ENCODE measurements at places on chromosomes 1 and 21.
A peak's percentile ranks its signal among the peaks of the same experiment; 100 is the strongest.

DNA sequence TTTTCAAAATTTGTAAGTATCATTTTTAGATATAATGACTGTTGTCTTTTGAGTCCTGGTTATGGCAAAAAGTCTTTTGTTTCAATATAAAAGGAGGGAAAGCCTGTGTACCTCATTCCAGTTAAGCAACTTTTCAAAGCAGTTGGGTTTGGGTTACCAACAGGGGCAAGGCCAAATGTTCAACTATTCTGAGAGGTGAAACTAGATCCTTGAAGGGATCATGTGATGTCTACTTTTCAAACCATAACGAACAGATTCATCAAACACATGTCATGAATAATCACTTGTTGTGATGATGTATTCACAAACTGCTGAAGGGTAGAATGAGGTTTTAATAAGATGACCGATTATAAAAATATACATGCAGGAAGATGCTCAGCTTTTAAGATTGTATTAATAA lies 171.3 kb downstream of the HHAT start:
- DNase-seq, result no peak

GRCh38 chr1:77781683-77782082 lies 2.2 kb downstream of the MIGA1 start:
- DNase-seq, result no peak

GRCh38 chr21:45226540-45227326 lies 61.0 kb downstream of the POFUT2 start:
- no peak for DNase-seq

DNA sequence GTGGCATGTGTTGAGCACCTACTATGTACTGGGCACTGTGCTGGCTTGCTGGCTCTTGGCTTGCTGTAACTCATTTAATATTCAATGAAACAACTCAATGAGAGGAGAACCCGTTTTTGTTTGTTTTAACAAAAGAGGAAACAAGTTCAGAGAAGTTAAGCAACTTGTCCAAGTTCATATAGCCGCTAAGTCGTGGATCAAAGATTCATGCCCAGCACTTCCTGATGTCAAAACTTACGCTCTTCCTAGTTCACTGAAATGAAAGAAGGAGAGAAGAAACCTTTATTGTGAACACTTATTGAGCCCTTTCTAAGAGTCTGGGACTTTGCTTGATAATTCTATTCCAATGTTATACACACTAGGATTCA lies 475.9 kb downstream of the PTPRU start:
- no peak for DNase-seq

DNA sequence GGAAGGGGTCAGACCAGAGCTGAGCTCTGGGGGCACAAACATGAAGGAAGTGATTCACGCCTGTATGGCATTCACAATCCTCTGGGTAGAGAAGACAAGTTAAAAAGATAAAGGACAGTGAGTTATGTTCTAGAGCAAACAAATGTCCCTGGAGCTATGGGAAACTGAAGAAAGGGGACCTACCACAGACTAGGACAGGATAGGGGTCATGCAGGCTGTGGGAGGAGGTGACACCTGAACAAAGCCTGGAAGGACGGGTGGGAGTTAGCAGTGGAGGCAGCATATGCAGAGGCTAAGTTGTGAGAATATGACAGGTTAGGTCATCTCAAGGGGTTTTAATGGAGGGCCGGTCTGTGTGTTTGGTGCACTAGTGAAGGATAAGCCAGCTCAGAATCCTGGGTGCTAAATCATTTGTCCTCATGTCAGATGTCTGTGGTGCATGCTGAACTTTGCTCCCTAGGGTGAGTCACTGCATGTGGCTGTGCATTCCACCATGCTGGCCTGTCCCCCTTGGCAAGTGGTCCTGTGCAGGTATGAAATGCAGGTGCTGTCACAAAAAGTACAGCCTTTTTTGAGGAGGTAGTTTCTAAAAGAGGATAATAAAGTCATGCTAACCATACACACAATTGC lies 28.5 kb downstream of the TNN start:
- DNase-seq, result no peak

- DNase-seq, result peak; percentile 25
Measured at GRCh38 chr1:156627313-156627880, 8.2 kb downstream of the HAPLN2 start.

DNA sequence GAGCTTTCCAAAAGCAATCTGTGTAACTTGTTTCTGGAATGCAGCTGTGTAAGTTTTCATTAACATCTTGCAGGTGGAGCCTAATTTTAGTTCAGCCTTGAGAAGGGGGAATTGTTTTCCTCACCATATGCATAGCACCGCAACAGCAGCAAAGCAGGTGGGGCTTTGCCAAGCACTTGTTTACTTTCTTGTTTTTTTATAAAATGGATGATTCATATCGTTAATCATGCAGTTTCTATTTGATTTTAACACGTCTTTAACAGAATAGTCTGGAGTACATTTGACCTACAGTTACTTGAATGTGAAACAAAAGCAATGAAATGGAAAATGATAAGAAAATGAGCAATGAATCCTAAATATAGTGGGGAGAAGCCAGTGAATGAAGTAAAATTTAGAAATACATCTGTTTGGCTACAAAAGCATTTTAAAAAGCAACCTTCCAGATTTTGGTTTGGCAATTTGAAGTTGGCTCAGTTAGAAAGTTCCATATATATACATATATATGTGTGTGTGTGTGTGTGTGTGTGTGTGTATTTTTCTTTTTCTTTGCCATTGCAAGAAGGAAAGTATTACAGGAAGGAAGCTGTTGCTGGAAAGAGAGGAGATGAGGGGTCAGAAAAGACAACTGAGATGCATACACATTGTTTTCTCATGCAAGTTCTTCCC lies 119.0 kb upstream of the ADGRL2 start:
- no peak for DNase-seq

DNA sequence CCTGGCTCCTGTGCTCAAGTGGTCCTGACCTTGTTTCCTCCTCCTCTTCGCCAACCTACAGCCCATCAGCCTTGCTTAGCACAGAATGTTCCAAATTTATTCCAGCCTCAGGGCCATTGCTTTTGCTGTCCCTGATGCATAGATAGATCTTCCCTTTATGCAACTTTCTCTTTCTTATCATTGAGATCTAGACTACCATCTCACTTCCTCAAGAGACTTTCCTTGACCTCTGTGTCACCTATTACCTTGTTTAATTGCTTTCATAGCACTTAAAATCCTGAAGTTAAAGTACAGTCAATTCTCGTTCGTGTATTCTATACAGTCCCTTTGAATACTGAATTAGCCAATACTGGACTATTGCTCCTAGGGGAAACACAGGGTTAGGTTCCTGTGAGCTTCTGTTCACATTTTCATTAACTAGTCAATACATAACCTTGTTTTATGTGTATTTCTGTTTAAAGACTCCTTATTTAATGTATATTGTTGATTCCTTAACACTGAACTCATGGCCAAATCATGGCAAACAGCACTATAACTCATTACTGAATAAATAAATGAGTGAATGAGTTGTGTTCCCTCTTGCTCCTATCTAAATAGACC lies 26.2 kb upstream of the MCOLN3 start:
- DNase-seq, result no peak

- DNase-seq, result no peak
Measured at GRCh38 chr1:159999204-159999603, 32.6 kb downstream of the PIGM start.

DNA sequence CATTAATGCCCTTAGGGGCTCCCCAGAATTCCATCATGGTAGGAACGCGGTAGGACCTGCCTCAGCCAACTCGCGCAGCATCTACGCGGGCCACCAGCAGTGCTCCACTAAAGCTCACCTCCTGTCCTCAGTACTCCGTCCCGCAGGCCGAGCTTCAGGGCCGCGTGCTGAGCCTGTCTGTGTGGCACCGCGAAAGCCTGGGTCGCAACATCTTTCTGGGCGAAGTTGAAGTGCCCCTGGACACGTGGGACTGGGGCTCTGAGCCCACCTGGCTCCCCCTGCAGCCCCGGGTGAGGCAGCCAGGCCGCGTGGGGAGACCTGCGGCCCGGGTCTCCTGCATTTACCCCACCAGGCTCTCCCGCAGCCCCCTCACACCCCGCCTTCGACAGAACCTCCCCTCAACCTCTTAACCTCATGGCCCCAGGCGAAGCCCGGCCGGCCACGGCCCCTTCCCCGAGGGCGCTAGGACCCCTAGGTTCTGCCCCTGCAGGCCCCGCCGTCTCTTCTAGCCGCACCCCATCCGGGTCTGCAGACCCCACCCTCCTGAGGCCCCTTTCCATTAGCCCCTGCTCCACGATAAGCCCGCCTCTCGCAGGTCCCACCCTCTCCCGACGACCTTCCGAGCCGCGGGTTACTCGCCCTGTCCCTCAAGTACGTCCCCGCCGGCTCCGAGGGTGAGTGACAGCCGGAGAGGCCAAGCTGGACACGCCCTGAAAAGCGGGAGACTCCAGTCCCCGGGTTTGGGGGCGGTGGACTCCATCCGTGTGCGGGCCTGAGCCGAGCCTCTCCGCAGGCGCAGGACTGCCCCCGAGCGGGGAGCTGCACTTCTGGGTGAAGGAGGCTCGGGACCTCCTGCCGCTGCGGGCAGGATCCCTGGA lies 9.1 kb downstream of the SYTL1 start:
- DNase-seq, result peak; percentile 51

GRCh38 chr1:233664804-233665574 lies 51.1 kb downstream of the KCNK1 start:
- DNase-seq, result no peak

DNA sequence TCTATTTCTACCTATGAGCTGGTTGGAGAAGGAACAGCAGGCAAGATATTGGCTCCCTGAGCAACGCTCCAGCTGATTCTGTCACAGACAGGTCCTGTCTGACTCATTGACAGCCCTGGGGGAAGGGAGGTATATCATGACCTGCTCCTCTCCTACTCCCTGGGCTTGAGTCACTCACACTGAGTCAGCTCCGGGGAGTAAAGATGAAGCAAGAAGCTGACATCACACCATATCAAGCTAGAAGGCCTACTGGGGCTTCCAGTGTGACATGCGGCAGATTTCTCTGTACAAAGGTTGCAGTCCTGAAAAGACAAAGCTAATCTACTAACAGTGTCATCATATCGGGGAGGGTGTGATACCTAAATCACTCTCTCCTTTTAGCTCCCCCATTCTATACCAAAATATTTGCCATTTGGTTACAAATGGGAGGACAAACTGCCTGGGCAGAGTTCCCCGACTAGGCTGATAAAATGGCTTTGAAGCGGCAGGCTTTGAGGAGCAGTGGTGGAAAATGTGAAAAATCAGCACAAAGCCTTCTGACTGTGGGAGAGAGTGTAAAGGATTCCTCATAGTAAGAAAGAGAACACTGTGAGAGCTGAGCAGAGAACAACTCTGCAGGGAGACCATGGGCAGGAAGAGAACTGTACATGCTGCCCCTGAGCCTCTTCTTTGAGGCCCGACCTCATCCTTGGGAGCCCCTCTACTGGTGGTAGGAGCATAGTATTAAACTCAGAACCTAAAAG lies 15.5 kb downstream of the PI4KB start:
- DNase-seq, result no peak

DNA sequence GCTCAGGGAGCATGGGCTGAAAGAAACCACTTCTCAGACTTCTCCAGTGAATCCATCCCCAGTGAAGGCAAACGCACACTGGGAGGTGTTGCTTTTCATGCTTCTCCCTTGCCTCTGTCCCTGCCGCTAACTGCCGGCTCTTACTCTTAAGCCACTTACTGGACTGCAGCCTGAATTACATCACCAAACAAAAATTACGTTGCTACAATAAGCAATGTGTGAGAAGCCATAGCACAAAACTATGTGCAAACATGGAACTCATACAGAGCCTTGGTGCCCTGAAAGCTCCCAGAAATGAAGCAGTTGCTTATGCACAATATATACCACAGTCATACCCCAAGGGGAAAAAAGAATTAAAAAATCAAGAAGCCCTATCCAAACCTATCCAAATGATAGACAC lies 375.2 kb downstream of the KCNH1 start:
- DNase-seq, result no peak

GRCh38 chr1:147852706-147853225 lies 49.8 kb upstream of the GJA8 start:
- DNase-seq, result no peak

DNA sequence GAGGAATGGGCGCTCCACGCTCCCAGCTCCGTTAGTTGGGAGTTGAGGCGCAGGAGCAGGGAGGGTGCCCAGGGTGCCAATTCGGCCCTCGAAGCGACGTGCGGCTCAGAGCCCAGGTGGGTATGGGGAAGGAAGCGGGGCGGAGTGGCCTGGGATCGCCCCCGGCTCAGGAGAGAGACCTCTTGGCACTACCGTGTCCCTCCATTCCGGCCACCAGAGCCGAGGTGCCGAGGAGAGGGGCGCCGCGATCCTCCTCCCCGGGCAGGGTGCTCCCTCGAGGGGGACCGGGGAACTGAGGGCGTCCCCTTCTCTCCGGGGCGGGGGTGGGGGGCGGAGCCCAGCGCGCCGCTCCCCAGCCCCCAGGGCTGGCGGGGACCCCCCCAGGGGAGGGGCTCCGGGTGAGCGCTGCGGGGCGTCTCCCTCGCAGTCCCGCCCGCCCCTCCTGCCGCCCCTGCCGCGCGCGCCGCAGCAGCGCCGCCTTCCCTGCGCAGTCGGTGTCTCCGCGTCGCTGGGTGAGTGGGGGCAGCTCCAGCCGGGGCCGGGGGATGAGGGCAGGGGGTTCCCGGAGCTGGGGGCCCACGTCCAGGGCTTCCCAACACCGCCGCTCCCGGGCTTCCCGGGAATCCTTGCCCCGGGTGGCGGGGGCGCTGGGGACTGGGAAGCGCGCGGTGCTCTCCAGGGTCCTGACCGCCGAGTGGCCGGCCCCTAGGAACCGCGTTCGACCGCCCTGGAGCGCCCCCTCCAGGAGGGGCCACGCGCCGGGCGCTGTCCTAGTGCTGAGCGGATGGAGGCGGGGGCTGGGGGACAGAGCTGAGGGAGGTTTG lies at the start of gene HPCA:
Gene HPCA (plus strand): TSS at position 488 of the 824 bp plus-strand sequence. CDS start 2,408 bp downstream, outside the sequence.
- no peak for DNase-seq

GRCh38 chr1:235971020-235971419 lies 93.9 kb downstream of the NID1 start:
- no peak for DNase-seq

DNA sequence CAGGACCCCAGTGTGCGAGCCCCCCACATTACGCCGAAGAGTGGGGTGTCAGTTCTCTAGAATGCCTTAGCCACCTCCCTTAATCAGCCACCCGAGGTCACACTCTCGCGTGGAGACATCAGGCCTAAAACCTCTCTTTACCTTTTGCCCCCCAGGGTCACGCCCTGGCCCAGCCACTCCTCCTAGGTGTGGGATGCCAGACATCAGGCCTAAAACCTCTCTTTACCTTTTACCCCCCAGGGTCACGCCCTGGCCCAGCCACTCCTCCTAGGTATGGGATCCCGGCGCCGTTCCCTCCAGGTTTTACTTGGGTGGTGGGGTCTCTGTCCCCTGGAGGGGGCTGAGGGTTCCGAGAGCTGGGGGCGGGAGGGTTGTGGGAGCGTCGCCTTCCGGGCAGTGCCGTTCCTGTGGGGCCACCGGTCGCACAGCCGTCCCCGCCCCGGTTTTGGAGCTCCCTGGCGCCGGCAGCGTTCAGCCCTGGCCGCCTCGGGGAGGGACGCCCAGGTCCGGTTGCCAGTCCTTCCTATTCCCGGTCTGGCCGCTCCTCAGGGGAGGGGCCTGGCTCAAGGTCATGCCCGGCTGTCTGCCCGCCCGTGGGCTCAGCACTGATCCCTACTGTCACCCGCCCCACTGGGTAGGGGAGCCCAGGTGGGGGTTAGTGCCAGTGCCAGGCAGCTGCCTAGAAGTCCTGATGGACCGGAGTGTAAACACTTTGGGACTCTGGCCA lies 882 bp downstream of the VPS13D start:
- no peak for DNase-seq

Data from DMS153 (cell line).